Cardiac muscle cell (in vitro differentiated cells and primary cell): ENCODE measurements at places on chromosomes 3 and 15.

DNA sequence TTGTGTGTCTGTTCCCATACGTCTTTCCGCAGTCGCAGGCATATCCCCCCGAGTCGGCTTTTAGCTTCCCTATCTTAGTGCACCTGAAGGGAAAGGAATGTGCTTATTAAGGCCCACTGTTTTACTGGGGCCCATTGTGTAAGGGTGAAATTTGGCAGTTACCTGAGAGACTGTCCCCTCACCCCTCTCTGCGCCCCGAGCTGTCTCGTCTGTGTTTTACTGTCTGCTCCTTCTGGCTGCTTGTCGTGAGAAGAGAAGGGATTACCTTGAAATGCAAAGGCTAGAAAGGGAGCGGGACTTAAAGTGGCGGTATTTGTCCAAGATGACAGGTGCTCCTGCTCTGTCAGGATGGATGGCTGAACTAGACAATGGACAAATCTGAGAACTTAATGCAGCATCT is 233.0 kb upstream of the POU1F1 start:
- no peak for DNase-seq

GRCh38 chr3:48928679-48929078 is 10.0 kb downstream of the ARIH2 start:
- DNase-seq = no peak

GRCh38 chr3:82410366-82410765 is 648.9 kb upstream of the GBE1 start:
- no peak for DNase-seq

DNA sequence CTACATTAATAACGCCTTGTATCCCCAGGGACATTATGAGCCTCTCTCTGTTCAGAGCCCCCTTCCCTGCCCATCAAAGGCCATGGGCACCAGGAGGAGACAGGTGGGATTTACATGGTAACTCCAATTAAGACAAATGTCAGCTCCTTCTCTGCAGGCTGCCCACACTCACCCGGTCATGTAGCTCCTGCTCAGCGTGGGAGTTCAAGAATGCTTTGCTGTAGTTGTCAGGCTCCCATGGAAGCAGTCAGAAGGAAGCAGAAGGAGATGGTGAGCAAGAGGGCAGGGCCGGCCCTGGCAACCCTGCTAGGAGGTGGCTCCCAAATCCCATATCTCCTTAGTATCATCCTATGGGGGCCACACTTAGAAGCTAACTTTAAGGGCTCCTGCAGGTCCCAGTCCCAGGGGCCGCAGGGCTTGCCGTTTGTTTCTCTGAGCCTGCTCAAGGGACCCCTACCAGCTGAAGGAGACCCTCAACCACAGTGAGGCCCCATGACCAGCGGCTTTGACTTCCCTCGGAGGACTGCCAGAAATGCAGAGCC is 218.4 kb upstream of the TLE3 start:
- DNase-seq = no peak

DNA sequence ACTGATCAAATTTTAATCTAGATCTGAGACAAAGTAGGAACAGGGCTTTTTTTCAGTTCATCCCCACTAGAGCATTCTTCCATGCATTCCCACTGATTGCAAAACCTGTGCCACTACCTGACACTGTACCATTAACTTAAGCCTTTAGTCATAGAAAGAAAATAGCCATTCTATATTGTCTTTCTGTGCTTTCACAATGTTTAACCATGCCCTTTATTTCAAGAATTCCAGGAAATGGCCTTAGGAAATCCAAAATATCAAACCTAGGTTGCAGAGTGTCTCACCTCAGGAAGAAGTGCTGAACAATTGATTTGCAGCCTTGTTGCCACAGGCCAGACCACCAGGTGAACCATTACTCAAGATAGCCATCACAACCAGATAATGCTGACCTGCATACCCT is 56.2 kb upstream of the TGFBR2 start:
- no peak for DNase-seq

GRCh38 chr3:21357241-21357640 is 393.8 kb downstream of the ZNF385D start:
- no peak for DNase-seq

- no peak for DNase-seq
Measured at GRCh38 chr3:51929420-51930003, 12.2 kb downstream of the RRP9 start.

GRCh38 chr3:27826448-27826847 is 104.3 kb upstream of the EOMES start:
- no peak for DNase-seq

DNA sequence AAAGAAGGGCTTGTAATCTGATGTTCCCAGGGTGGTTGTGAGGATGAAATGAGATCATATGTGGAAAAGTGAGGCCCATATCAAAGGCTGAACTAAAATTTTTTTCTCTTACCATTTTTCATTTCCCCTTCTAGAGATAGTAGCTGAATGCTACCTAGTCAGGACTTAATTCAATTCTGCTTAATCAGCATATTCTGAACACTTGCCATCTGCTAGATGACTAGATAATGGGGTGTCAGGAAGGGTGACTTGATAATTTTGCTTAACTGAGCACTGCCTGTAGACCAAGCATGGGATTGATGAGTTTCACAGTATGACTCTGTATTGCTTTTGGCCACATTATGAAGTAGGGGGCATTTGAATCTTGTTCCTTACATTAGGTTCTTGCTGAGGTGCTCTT is 136.2 kb downstream of the CHST2 start:
- DNase-seq = no peak
